ENCODE measurements at places on chromosomes 3 and 15.

- peak; percentile 43 for DNase-seq
Observed at GRCh38 chr3:9397906-9398699, 688 bp downstream of the SETD5 start.

GRCh38 chr3:195612075-195612800, 28.5 kb upstream of the APOD start:
- peak; percentile 7 for DNase-seq

GRCh38 chr15:71312194-71312708, 197.0 kb downstream of the THSD4 start:
- DNase-seq: no peak

GRCh38 chr3:32176989-32177701, 61.3 kb upstream of the CMTM8 start:
- DNase-seq: peak; percentile 55

Data from M059J (cell line).